Osteocyte (in vitro differentiated cells): ENCODE measurements at places on chromosomes 1 and 21. TPM values are rescaled to one million over a fixed set of nuclear protein-coding genes. Genes with fewer than 3 reads are reported as not detected.

- no peak overlapping the region for H3K27ac ChIP-seq
- DNase-seq = no peak
- H3K36me3 ChIP-seq = no peaks in the 10 kb centered on the region
- H3K27me3 ChIP-seq = no peaks in the 10 kb centered on the region
- no peak overlapping the region for H3K4me3 ChIP-seq
Observed at GRCh38 chr21:25328736-25329135, 278.5 kb downstream of the MRPL39 start.

- H3K36me3 ChIP-seq = no peaks in the 10 kb centered on the region
- peaks cover 2% of the 10 kb centered on the region for H3K4me1 ChIP-seq
- no peak overlapping the region for H3K27ac ChIP-seq
- no peak for DNase-seq
- no peaks in the 10 kb centered on the region for H3K27me3 ChIP-seq
Observed at GRCh38 chr1:1285611-1286311, 5.5 kb downstream of the SCNN1D start.

- no peak for DNase-seq
- H3K27me3 ChIP-seq = no peaks in the 10 kb centered on the region
- H3K27ac ChIP-seq = no peak overlapping the region
- no peaks in the 10 kb centered on the region for H3K36me3 ChIP-seq
Observed at GRCh38 chr21:26852423-26852822, 7.2 kb upstream of the ADAMTS1 start.

The RGS8 gene
- not detected in 2 replicates for total RNA-seq

The ELAPOR1 gene
- 0.31 and 0.83 TPM in 2 replicates for total RNA-seq
